ENCODE measurements at places on chromosomes 1 and 21.

DNA sequence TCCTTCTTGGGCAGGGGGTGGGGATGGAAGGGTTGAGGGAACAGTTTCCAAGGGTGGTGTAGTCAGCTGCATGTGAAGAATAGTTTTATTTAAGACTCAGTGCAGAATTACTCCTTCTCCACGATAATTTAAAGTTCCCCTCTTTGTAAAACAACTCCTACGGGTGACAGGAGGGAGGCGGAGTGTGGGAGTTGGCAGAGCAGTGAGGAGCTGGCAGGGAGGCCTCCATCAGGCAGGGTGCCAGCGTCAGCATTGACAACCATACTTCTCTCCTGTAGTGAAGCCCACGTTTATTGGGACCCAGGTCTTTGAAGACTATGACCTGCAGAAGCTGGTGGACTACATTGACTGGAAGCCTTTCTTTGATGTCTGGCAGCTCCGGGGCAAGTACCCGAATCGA, 93.8 kb downstream of the MTR start:
- no peak for DNase-seq

GRCh38 chr1:10691740-10692125, 104.7 kb downstream of the CASZ1 start:
- DNase-seq: no peak

DNA sequence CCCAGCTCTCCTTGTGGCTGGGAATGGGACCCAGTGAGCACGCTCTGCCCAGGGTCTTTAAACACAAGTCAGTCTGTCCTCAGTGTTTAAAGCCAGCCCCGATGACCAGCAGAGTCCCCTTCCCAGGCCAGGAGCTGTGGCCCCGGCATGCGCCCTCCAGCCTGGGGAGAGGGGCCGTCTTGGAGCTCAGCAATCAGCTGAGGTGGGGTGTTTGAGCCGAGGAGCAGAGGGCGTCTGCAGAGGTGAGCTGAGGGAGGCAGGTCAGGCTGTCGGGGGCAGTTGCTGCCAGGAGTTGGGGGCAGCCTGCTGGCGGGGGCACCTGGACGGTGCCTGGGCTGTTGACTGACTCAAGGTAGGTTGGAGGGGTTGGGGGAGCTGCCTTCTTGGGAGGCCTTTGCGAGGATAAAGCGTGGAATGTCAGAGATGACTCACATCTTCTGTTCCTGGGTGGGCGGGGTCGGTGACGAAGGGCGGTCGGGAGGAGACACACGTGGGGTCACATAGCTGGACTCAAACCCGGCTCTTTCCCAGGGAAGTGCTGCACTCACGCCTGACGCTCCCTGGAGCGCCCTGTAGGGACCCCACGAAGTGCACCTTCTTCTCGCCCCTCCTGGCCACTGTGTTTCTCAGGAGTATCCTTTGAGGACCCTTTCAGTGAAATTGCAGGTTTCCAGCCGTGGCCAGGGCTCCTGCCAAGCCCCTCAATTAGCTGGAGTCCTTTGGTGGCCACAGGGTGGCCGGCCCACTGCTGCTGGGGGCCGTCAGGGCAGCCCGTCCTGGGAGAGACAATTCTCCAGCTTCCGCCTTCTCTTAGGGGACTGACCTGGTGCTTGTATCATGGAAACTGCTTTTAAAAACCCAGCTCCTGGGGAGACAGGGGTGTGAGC, 86.2 kb downstream of the SIK1 start:
- DNase-seq: peak; percentile 59

- no peak for DNase-seq
Observed at GRCh38 chr1:206496131-206496793, 11.1 kb upstream of the RASSF5 start.

GRCh38 chr21:17576080-17576835, 36.4 kb downstream of the BTG3 start:
- no peak for DNase-seq

DNA sequence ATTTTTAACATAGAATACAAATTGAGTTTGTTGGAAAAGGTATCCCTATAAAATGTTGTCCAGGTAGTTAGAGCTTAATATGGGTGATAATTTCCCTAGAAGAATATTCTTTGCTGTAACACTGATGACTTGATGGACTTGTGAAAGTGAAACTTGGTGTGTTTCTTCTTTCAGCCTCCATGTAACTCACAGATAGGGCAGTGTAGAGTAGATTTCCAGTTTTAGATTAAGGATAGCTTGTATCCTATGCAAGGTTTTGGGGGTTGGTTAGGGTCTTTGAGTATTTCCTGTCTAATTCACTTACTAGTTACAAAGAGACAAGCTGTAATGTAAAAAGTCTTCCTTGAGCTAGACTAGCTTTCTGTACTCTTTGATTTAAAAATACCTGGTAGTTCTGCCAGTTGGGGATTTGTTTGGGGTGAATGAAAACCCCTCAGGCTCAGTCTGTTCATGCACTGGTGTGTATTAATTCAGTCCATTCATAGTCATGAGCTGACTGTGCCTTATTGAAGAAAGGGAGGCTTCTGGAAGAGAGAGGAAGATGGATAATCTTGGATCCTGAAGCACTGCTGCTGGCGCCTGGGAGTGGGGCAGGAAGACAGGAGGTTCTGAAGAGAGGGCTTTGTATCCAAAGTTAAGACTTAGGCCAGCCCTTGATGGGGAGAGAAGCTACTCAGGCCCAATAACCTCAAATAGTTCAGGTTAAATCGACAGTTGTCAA, 83.6 kb downstream of the CAMTA1 start:
- no peak for DNase-seq

GRCh38 chr1:61450872-61451571, 273.9 kb downstream of the TM2D1 start:
- DNase-seq: no peak

DNA sequence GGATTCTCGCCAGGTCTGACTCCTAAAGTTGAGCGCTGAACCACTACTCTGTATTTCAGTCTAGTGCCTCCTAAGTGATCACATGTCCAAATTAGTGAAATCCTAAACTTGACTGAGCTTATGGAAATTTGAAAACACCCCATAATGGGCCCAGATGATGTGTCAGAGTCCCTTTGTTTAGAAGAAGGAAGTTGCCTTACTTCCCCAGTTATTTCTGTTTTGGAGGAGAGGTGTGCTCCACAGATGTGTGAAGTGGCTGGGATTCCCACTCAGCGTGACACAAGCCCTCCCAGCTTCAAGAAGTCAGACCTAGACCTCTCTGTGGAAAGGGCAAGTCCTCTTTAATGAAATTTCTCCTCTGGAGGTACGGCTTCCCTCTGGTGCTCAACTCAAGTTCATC, 188.8 kb downstream of the TTLL7 start:
- DNase-seq: no peak

DNA sequence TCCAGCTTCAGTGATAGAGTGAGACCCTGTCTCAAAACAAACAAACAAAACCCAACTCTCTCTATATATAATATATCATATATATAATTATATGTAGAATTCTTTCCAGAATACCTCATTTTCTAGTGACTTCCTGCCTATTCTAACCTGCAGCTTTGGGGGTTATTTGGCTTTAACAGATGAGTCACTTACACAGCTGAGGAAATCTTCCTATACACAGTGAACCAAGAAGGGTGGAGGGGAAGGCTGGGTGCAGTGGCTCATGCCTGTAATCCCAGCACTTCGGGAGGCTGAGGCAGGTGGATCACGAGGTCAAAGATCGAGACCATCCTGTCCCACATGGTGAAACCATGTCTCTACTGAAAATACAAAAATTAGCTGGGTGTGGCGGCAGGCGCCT, 9.2 kb downstream of the RAB29 start:
- peak; percentile 32 for DNase-seq

GRCh38 chr21:31305888-31306287, 38.2 kb downstream of the TIAM1 start:
- DNase-seq: no peak

- DNase-seq: no peak
Observed at GRCh38 chr1:217449370-217449769, 181.5 kb downstream of the GPATCH2 start.

DNA sequence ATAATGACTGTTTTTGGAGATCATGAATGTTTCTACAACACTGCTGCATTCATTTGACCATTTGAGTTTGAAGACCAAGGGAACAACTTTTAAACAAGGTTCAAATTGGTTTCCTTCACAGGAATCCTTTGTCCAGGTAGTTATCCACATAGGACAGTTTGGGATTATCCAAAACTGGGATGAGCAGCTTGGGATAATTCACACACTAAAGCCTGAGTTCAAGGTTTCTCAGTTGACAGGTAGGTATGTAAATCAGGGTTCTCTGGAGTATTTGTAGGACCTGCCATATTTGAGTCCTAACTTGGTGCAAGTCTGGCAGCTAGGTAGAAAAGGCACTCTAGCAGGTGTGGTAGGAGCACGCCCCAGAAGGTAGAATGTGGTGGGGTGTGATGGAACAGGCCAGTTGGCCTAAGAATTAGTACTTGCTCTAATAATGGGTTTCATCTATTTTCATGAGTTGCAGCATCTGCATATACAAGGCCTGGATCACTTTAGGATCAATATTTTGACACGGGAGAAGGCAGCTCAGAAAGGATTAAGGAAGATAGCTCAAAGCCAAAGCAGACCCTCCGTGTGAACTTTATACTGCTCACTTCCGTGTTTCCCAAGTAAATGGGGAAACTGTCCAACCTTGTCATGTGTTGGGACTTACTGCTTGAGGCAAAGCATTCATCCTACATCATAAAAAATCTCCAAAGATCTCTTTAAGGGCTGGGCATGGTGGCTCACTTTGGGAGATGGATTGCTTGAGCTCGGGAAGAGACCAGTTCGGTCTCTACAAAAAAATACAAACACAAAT, 14.1 kb upstream of the RAB42 start:
- DNase-seq: no peak

GRCh38 chr1:26154750-26155149, 4.1 kb upstream of the FAM110D start:
- no peak for DNase-seq

- no peak for DNase-seq
Observed at GRCh38 chr1:197384471-197384870, 116.4 kb downstream of the CRB1 start.

Data from kidney capillary endothelial cell (primary cell).